ENCODE measurements at places on chromosomes 2 and 18.

- DNase-seq, result no peak
These were observed at the start of gene AKAIN1 for GRCh38 chr18:5197032-5197434. AKAIN1 (minus strand) TSS chr18:5197257; CDS start chr18:5197053, 204 bp downstream.

DNA sequence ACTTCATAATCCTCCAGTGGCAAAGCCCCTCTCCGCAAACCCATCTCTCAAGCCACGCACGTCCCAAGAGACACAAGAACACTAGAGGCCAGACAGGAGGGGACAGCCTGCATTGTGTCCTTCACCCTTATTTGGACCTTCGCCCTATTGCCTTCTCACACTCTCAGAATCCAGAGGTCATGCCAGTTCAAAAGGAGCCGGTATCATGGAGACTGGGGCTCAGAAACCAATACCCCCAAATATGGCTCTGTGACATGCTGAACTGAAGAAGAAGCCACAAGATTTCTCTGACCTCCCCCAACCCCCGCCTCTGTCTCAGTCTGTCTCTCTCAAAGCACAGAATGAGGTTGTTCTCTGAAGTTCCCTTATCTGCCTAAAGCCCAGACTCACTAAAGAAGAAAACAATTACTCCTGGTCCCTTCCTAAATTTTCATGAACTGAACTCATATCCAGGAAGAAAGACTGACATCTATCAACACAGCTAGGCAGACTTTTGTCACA lies 19.2 kb upstream of the SPATA3 start:
- DNase-seq, result no peak

DNA sequence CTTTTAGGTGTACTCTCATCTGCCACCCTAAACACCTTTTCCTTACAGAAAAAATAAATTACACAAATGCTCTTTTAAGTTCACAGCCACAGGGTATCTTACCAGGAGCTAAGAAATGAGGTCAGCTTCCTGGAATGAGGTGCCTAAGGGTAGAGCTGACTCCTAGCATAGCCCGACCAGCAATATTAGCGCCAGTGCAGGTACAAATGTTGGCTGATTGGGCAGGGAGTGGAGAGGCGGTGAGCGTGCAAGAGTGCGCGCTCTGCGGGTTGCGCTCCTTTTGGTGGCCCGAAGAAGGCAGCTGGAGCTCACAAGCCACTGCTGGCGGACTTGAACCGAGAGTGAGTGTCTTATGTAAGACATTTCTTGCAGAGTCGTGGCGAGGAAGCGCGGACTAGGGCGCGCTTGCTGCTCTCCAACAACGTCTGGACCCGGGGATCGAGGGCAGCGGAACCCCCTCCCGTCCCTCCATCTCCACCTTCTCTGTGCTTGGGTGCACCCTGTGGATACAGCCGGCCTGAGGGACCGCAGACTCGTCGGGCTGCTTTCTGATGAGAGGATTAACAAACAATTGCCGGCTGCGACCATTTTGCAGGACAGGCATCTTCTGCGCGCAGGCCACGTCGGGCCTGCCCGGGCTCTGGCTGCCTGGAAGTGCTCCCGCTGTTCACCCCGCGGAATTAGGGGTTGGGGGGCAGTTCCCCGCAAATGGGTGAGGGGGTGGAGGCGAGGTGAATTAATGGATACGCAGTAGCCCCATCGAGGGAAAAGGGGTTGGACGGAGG lies 17.3 kb downstream of the BOLA3 start:
- DNase-seq, result no peak

GRCh38 chr18:50871846-50872245 lies 7.1 kb upstream of the ME2 start:
- DNase-seq, result no peak

DNA sequence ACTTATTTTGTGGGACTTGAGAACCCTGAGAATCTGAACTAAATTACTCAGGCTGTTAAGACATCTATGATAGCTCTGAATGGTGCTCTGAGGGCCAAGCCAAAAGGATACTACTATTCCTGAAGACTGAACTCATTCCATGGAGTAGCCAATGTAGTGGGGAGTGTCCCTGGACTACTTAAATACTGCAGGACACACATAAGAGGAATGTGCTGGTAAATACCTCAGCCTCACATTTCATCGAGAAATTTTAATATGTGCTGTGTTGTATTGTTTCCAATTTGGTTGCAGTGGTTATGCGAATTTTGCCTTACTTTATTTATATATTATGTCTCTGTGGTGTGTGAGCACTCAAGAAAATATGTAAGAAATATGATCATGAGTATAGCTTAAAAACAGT lies 264.4 kb upstream of the FIGN start:
- no peak for DNase-seq

GRCh38 chr2:32118055-32118454 lies 47.6 kb upstream of the SLC30A6 start:
- DNase-seq, result no peak

- no peak for DNase-seq
These were observed 1176.9 kb upstream of the LRRTM1 start for GRCh38 chr2:81481242-81481993.

GRCh38 chr18:11027862-11028261 lies 121.5 kb downstream of the PIEZO2 start:
- DNase-seq, result no peak

DNA sequence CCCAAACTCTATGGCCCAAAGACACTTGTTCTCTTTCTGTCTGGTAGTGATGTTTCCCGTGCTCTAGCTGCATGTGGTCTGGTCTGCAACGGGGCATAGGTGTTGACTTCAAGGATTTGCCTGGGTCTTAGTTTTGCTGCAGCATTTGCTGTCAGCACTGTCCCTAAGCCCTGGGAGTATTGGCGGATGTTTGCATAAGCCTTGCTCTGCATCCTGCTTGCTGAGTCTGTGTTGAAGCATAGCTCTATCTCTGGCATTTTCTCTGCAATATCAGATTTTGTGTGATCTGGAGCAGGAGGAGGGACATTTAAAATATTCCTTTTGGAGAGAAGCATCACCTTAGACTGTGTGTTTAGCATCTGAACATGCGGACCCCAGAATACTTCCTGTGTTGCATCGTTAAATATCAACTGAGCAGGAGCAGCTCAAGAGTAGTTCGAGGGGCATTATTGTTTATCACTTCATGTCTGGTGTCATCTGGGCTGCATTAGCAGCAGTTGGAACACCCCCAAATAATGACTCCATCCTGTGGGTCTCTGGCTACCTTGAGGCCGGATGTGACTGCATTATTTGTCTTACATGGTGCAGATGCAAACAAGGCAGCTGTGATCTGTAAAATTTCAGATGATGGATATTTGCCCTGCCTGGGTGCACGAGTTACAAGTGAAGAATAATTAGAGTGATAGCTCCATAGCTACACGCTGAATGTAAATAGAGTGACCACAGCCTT lies 231.7 kb downstream of the TRIB2 start:
- no peak for DNase-seq

DNA sequence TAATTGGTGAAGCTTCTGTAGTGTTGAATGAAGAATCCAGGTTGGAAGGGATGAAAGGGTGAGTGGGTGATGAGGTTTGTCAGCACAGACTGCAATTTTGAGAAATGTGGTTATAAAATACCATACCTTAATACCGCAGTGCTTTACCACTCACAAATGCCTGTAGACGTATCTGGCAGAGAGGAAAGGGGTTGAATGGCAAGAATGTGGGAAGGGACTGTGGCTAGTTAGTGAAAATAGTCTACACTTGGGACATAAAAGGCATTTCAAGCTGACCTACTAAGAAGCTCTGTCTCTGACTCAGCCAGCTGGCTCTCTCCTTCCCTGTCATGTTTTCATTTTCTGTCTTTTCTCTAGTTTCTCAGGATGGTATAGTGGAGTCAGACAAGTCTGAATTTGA lies 25.1 kb downstream of the CDK15 start:
- DNase-seq, result no peak

GRCh38 chr2:118940486-118941120 lies 1.4 kb upstream of the MARCO start:
- DNase-seq, result peak; percentile 52

DNA sequence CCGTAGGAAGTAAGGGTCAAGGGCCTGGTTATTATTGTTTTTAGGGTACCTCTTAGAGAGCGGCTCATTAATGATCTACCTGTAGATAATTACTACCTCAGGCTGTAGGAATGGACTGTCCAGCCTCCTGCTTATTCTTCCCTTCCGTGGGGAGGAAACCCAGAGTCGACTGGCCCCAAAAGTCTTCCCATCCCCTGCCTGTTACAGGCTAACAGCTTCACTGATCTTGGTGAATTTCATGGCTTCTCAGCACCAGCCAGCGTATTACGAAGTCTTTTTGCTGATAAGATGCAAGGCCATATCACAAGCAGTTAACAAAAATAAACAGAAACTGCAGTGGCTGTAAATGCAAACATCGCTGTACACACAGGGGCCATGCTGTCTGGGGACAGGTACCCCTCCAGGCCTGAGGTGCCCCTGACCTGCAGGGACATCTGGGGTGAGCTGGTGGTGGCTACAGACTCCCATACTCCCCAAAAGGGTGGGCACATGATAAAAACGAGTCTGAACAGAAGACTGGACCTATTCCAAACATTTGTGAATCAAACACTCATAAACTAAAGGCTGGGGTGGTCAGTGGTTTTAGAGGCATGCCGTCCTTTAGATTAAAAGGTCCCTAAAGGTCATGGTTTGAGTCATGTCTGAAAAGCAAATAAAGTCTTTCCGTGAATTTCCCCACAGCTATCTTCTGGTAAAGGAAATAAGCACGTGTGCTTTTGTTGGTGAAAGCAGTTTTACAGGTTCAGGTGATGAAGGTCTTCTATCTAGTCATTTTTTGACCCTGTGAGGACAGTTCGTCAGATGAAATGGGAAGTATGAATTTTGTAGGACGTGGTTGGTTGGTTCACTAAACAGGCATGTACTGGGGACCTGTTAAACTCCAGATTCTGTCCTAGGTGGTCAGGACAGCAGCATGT lies 36.7 kb downstream of the TTC39C start:
- DNase-seq, result no peak

GRCh38 chr2:24076849-24077534 lies 866 bp upstream of the SF3B6 start:
- peak; percentile 55 for DNase-seq

DNA sequence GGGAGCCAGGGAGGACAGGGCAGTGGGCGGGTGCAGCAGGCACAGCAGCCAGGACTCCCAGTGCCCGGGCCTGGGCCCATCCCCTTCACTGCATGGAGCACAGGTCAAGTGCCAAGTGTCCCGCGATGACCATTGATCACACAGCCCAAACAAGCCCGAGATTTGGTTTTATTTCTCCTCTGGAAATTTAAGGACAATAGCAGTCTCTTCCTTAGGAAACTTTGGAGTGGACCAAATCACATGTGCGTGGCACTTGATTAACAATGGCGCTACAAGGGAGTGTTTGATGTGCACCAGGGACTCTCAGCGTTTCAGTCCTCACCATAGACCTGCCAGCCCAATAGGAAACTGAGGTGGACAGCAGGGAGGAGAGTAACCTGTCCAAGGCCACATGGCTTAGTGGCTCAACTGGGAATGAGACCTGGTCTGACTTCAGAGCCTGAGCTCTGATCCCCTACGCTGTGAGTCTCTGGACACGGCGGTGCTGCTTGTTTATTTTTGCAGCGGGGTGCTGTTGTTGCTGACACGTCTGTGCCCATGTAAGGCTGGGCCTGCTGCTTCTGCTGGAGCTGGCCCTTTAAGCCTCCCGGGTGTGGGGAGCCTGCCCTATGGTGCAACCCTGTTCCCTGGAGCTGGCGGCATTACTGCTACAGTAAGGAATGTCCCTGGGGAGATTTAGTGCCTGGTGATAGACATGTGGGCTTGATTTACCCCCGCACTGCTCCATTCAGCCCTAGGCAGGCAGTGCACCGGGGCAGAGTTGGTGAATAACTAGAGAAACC lies 194.2 kb downstream of the INHBB start:
- no peak for DNase-seq

DNA sequence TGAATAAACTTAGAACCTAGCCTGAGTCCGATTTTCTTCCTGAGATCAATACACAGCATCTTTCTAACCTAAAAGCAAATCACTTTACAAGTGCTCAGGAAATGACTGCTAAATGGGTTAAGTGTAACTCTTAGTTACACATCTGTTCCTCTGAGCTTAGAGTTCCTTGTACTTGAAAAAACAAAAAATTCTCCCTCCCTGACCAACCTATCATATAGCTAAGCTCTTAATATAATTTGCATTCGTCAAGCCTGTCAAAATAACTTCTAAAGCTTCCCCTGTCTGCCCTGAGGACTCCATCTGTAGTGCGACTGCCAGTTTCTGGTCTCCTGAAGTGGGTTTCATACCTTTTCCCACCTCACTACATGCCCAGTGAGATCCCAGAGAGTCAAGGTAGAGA lies 190.4 kb downstream of the NCK2 start:
- no peak for DNase-seq

DNA sequence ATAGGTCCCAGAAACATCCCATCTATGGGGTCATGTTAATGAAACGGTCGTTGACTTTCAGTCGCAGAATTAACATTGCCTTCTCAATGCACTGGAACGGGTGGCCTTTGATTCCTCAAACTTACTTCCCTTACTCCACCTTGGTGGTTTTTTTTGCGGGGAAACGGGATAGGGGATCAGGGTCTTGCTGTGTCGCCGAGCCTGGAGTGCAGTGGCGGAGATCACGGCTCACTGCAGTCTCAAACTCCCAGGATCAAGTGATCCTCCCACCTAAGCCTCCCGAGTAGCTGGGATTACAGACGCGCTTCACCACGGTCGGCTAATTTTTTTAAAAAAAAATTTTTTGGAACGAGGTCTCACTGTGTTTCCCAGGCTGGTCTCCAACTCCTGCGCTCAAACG lies 754 bp downstream of the ATG16L1 start:
- DNase-seq, result no peak

GRCh38 chr2:150225030-150225429 lies 262.4 kb downstream of the RND3 start:
- no peak for DNase-seq

DNA sequence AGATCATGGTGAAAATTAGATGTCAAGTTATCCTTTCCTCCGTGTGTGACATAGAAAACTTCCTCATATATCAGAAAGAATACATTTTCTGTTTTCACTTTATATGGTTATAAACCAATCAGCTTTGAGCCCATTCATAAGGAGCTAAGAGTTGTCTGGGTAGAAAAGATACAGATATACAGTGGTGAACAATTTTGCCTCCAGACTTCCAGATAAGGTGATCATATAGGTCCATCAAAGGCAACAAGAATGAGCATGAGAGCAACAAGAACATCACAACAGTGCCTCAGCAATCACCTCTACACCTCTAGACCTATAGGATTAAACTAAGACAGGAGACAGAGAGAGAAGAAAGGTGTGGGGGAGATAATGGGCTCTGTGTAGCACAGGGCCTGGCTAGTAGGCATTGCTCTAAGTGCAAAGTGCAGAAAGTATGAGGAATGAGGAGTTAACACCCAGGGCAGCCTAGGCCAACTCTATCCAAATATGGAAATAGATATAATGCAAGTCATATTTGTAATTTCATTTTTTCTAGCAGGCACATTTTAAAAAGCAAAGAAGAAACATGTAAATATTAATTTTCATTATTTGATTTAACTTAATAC lies 8.3 kb downstream of the TNP1 start:
- DNase-seq, result no peak

- DNase-seq, result no peak
These were observed 28.9 kb upstream of the ACTR2 start for GRCh38 chr2:65198737-65199136.

- DNase-seq, result peak; percentile 74
These were observed 17.8 kb upstream of the PMAIP1 start for GRCh38 chr18:59881728-59882656.

- DNase-seq, result no peak
These were observed 18.4 kb downstream of the SH2D6 start for GRCh38 chr2:85436836-85437487.

GRCh38 chr2:4190548-4190947 lies 487.2 kb downstream of the DCDC2C start:
- DNase-seq, result no peak

- no peak for DNase-seq
These were observed 293.2 kb downstream of the PLCL1 start for GRCh38 chr2:198097630-198098029.

- no peak for DNase-seq
These were observed 117.9 kb downstream of the LYPD6 start for GRCh38 chr2:149448315-149448714.
